AG10803 (cell line): ENCODE measurements at places on chromosomes 6 and 20.

DNA sequence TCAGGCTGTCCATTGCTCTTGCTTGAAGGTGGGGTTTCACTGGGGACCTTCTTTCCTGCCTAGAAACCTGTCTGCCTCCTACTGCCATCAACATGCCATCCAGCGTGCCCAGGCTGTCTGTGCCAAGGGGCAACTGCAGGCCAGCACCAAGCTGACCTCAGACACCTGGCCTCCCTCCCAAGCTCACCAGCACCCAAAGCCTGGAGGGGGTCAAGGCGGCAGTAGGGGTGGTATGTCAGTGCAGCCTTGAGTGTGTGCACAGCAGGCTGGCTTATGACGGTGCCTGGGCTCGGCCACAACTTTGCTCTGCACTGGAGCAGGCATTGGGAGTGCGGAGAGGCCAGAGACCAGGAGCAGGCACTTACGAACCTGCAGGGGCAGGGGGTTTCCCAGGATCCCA lies 149.0 kb downstream of the EYS start:
- DNase-seq: no peak

GRCh38 chr6:26607434-26608230 lies 10.9 kb downstream of the ABT1 start:
- DNase-seq: peak; percentile 64

GRCh38 chr6:99606656-99607415 lies at the start of gene PRDM13:
PRDM13 (plus strand) TSS chr6:99606833; CDS start chr6:99607035, 202 bp downstream.
- no peak for DNase-seq

DNA sequence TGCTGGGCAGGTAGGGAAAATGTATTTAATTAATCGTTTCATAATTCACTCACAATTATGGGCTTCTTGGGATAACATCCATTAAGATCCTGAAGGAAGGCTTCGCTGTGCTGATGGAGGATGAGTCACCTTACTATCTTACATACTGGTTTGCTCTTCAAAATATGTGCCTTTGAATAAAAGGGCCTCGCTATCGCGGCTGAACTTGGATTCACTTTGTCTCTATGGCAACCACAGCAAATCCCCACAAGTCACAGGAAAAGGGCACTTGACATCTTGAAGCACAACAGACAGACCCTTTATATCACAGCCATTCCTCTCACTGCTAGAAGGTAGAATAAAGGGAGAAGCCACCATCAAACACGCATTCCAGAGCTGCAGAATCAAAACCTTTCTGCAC lies 141.3 kb upstream of the MYLIP start:
- DNase-seq: no peak

DNA sequence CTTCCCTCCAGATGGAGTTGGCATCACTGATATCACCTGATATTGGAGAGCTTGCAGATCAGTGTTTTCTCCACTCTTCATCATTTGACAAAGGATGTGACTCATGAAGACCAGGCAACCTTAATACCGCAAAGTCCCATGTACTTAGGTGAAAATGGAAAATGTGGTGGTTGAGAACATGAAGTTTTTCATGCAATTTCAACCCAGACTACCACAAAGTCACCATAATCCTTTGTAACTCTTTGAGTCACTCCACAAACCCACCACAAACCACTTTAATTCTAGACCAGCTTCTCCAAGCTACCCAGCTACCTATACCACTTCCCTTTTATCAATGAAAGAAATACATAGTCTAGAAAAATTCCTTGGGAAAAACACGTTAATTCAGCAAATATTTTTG lies 7.1 kb downstream of the NHLRC1 start:
- DNase-seq: no peak

- no peak for DNase-seq
Observed at GRCh38 chr6:129946439-129947140, 71.8 kb upstream of the L3MBTL3 start.

- no peak for DNase-seq
Observed at GRCh38 chr6:43963877-43964658, 163.2 kb downstream of the MRPL14 start.

GRCh38 chr20:49973981-49974380 lies 8.8 kb upstream of the SNAI1 start:
- no peak for DNase-seq

- DNase-seq: no peak
Observed at GRCh38 chr6:150236544-150236943, 93.7 kb downstream of the PPP1R14C start.

- peak; percentile 19 for DNase-seq
Observed at GRCh38 chr6:140541288-140541687, 1166.8 kb upstream of the CITED2 start.

DNA sequence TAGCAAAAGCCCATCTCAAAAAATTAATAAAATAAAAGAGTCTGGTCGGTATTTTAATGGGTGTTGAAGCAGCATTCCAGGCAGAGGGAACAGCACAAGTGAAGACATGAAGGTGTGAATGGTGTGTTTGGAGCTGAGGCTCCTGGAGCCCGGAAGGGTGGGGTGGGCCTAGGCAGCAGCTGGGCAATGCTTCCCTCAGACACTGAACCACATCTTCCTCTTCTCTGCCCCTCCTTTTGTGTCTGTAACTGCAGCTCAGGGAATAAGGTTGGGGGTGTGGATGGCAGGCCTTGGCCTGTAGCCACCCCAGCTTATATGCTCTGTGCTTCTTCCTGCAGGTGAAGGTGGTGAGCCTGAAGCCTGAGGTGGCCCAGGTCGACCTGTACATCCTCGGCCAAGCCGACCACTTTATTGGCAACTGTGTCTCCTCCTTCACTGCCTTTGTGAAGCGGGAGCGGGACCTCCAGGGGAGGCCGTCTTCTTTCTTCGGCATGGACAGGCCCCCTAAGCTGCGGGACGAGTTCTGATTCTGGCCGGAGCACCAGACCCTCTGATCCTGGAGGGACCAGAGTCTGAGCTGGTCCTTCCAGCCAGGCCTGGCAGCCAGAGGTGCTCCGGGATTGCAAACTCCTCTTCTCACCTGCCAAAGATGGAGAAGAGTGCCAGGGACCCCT lies 26.6 kb downstream of the POFUT1 start:
- no peak for DNase-seq

DNA sequence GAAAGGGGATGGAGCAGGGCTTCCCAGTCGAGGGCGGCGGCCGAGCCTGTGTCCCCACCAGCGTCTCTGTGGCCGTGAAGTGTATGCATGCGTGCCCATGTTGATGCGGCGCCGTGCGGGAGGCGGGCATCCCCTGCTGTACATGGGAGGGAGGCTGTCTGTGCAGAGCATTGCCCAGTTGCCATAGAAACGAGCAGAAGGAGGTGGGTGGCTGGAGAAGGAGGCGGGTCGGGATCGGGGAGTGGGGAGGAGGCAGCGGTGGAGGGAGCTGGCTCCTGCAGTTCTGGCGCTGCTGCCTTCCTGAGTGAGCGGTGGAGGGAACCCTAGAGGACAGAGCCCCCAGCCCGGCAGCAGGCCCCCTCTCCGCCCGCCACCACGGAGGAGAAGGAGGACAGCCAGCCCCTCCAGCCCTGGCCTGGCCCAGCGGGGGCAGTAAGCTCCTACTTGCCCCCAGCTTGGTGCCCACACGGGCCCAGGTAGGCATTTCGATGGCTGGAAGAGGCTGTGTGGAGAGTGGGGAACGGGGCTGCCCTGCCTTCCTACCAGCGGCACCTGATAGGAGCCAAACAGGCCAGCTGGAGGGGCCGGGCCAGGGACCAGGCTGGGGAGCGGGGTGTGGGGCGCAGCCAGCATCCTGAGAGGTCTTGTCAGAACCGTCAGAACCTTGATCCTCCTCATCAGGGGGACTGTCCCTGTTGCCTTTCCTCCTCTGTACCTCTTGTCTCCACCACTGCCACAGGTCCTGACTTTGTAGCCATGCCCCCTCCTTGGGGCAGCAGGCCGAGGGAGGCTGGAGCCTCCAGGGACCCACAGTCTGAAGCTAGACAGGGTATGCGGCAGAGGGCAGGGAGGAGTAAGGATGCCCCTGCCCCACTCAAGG lies 41.3 kb downstream of the SPDEF start:
- DNase-seq: peak; percentile 28

GRCh38 chr20:32484225-32484957 lies 100.7 kb downstream of the NOL4L start:
- DNase-seq: no peak

- DNase-seq: peak; percentile 66
Observed at GRCh38 chr6:143581835-143582480, 70.4 kb upstream of the FUCA2 start.

GRCh38 chr6:31740397-31741223 lies 805 bp downstream of the MSH5 start:
- no peak for DNase-seq

GRCh38 chr6:163926642-163927041 lies 512.1 kb downstream of the QKI start:
- DNase-seq: peak; percentile 57

- DNase-seq: peak; percentile 58
Observed at GRCh38 chr6:73858376-73858775, 162.4 kb downstream of the CD109 start.

DNA sequence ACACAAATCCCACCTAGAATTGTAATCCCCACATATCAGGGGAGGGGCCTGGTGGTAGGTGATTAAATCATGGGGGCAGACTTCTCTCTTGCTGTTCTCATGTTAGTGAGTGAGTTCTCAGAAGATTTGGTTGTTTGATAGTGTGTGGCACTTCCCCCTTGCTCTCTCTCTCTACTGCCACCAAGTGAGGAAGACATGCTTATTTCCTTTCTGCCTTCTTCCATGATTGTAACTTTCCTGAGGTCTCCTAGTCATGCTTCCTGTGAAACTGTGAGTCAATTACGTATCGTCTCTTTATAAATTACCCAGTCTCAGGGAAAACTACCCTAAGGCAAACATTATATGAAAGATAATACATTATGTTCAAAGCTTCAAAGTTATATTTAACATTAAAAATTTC lies 1297.5 kb upstream of the CITED2 start:
- DNase-seq: no peak

GRCh38 chr6:72175916-72176315 lies 289.6 kb downstream of the RIMS1 start:
- peak; percentile 5 for DNase-seq

- DNase-seq: no peak
Observed at GRCh38 chr6:159952289-159953005, 16.4 kb upstream of the IGF2R start.

DNA sequence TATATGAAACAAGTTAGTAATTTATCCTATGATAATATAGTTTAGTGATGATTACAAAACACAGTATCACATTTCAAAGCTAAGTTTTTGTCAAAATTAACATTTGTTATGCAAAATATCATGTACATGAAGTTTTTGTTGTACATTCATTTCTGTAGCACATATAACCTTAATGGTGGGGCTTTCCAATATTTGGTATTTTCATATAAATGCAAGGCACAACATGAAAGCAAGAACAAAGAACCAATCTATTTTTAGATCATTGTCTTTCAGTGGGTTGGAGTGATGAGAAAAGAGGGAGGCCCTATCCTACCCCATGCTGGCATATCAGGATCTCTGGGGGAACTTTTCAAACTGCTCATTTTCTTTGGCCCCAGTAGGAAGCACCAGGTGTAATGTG lies 53.4 kb downstream of the FAM83B start:
- no peak for DNase-seq

- peak; percentile 65 for DNase-seq
Observed at GRCh38 chr20:17645546-17646208, 36.4 kb downstream of the RRBP1 start.

DNA sequence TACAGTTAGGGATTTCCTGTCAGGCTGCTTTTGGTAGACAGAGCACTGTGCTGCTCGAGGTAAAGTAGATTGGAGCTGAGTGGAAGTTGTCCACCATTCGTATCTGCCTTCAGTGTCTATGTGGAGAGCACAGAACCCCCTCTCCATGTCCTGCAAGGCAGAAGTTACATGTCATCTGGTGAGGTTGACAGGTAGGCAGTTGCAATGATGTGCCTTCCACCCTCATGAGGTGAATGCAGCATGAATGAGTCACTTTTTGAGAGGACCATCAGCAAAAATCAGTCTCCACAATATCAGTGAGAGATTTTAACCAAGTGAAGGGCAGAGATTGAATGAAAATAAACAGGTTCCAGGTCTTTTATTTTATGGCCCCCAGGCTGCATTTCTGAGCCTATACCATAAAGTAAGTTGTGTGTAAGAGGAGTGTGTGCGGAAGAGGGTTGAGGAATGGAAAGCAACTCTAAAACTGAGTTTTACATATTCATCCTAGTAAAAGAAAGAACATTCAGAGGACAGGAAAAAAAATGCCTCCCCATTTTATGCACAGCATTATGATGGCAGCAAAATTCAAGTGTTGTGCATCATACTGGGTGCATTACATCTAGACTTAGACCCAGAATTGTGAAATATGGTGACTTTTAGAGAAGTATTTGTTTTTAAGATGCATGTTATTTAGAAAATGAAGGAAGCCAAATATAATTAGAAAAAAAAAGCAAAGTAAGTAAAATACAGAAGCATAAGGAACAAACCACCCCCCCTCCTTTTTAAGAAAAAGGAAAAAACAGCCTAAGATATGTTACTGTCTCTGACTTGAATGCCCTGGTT lies 15.8 kb downstream of the TRAPPC3L start:
- no peak for DNase-seq

DNA sequence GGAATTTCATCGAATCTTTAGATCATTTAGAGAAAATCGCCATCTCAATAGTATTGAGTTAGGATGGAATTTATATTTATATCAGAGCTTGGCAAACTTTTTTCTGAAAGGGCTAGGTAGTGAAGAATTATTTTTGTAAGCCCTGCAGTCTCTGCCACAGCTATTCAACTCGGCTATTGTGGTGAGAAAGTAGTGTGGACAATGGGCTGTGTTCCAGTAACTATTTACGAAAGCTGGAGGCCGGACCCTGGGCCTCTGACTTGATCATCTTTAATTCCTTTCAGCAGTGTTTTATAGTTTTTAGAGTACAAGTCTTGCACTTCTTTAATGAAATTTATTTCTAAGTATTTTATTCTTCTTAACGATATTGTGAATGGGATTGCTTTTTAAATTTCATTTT lies 201.5 kb downstream of the FARS2 start:
- DNase-seq: no peak

DNA sequence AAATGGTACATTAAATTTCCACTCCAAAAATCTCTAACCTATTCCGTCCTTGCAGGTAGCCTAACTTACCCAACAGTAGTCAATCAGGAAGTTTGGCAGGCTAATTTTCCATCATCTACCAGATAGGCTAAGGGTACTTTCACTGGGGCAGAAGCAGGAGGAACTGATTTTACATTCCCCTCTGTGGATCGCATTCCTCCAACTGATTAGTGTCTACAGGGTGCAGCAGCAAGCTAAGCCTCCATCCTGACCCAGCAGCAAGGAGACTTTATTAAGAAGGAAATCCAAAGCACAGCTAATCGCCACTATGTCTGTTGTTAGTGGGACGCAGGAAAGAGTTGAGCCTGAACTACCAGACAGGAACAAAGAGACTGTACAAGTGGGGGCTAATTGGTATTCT lies 143.2 kb upstream of the RUNX2 start:
- no peak for DNase-seq

- peak; percentile 57 for DNase-seq
Observed at GRCh38 chr6:143536866-143537691, 25.6 kb upstream of the FUCA2 start.

GRCh38 chr6:37204014-37204751 lies 34.2 kb downstream of the PIM1 start:
- peak; percentile 52 for DNase-seq
